ENCODE measurements at places on chromosomes 6 and 20.

DNA sequence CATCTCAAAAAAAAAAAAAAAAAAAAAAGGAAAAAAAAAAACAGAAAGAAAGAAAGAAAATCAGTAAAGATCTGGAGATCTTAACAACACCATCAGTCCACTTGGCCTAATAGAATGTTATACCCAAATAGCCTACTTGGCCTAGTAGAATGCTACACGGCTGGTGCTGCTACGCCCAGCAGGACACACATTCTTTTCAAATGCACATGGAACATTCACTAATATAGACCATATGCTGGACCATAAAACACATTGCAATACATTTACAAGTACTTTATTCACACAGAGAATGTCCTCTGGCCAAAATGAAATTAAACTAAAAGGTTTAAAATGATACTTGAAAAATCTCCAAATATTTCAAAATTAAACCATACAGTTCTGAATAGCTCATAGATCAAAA, 80.0 kb upstream of the TNFAIP3 start:
- DNase-seq = no peak

DNA sequence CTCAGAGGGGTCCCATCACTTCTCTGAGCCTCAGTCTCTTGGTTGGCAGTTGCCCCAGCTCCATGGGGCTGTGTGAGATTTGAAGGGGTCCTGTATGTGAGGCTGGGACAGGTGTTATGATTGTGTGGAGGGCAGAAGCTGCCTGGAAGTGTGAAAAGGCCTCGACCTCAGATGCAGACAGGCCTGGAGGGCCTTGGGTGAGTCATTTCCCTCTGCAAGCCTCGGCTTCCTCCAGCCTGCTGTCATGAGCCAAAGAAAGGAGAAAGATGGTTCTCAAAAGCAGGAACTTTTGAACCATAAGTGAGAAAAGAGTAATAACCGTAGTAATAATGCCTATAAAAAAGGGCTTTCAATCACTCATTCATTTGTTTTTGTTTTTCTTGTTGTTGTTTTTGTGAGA, 37.5 kb downstream of the SNAI1 start:
- DNase-seq = no peak

DNA sequence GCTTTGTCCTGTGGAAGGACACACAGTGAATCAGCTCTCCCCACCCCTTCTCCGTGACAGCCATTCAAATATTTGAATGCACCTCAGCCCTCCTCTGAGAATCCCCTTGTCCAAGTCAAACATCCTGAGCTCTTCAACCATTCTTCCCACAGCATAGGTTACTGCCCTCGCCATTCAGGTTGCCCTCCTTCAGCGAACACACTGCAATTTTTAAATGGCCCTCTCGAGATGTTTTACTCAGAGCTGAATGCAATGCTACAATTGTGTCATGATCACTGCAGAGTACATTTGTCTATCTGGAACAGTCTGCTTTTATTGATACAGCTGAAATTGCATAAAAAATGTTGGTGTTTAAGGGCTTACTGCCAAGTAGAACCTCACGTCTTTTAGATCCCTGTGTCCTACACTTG, 48.9 kb downstream of the SLC2A12 start:
- peak; percentile 90 for DNase-seq

DNA sequence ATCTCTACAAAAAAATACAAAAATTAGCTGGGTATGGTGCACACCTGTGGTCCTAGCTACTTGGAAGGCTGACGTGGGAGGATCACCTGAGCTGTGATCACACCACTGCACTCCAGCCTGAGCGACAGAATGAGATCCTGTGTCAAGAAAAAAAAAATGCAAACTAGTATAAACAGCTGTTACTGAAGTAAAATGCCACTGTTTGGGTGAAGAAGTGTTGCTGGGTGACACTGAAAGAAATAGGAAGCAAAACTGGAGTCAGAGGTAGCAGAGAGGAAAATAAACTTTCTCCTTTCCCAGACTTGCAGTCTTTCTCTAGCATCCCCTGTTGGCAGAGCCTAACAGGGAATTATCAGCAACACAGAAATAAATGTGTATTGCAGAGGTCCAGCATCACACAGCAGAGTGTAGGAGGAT, 241.2 kb upstream of the PREP start:
- DNase-seq = no peak
